RWPE1 (cell line): ENCODE measurements at places on chromosomes 16 and 17.
A peak's percentile ranks its signal among the peaks of the same experiment; 100 is the strongest.

GRCh38 chr16:7440886-7441400 is 108.3 kb downstream of the RBFOX1 start:
- DNase-seq, result no peak

- peak; percentile 81 for DNase-seq
Measured at GRCh38 chr16:49407873-49408550, 34.4 kb downstream of the C16orf78 start.

DNA sequence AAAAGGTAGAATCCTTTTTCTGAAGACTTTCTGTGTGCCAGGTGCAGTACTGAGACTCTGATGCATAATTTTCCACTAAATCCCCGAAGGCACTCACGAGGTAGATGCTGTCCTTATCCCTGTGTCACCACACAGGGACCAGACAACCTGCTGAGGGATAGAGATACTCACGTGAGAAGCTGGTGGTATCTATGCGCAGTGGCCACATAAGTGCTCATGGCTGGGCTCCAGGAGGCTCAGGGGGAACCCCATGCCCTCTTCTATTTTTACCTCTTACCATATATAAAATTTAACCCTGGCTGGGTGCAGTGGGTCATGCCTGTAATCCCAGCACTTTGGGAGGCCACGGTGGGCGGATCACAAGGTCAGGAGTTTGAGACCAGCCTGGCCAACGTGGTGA is 38.3 kb downstream of the NT5M start:
- no peak for DNase-seq

DNA sequence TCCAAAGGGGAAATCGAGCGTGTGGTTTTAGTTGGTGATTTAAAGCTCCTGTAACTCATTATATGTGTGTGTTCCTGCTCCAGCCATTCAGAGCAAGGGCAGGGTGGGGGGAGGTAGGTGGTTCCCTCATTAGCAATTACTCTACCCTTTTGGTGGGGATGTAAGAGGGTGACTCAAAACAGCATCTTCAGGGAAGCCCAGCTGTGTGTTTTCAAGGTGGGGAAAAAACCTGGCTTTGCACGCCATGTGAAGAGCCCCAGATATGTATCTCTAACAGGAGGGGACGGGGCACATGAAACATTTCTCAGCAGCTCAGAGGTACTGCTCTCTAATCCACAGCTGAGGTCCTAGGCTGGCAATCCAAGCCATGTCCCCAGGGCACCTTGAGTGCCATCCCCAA is 241.3 kb upstream of the ZFHX3 start:
- no peak for DNase-seq

DNA sequence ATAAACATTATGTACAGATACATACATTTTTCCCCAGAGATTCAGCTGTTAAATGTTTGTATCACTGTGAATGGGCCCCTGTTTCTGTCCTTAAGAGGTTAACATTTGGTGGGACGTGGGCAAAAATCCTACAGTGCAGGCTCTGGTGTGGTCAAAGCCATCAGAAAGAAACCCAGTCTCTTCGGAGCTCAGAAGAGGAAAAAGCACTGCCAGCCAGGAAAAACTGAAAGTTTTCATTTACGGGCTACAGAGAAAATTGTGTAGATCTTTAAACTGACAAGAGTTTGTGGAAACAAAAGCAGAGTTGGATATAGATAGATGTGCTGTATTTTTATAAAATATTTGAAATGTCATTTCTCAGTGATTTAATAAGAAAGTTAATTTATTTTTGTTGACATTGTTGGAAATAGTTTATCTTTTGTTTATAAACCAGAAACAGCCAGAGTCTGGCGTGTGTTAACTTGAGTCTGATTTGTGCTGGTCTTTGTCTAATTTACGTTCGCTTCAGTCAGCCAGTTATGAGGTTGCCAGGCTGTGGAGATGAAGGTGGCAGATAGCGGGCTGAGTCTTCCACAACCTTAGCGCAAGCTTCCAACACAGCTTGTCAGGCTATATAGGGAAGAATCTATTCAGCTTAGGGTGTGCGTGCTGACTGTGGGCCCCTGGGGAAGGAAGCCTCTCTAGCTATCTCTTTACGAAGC is 9.5 kb upstream of the TEKT3 start:
- DNase-seq, result no peak

GRCh38 chr16:68229431-68230175 is 6.3 kb downstream of the ESRP2 start:
- DNase-seq, result peak; percentile 42

DNA sequence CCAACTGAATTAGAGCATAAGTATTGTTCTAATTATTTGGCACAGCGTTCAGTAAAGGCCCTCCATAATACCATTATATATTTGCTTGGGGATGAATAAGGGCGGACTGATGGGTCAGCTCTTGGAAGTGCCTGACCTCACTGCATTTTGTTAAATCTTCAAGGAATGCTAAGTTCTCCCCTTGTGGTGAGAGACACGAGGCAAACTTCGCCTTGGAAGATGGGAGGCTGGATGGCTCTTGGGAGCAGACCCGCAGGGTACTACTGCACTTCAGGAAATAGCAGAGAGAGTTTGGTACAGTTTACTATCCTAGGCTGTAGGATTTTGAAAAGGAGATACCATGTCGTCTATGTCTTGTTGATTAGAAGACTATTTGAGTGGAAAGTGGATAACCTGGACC is 87.0 kb upstream of the RPRML start:
- DNase-seq, result no peak

DNA sequence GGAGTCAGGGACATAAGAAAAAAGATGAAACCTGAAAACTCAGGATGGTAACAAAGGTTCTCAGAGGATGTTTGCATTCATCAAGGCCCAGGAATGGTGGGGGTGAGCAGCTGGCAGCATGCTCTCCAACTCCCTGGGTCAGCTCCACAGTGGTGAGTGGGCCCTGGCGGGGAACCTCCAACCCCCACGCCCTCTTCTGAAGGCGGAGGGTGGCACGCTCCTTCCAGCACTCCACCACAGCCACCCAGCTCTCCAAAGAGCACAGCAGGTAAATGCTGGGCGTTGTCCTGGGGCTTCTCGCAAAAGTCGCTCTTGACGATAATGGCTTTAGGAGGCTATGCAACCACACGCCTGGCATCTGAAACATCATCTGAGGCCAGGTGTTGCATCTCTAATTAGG is 173.8 kb downstream of the C16orf78 start:
- no peak for DNase-seq

GRCh38 chr16:72021043-72021442 is 12.5 kb downstream of the DHODH start:
- DNase-seq, result no peak

DNA sequence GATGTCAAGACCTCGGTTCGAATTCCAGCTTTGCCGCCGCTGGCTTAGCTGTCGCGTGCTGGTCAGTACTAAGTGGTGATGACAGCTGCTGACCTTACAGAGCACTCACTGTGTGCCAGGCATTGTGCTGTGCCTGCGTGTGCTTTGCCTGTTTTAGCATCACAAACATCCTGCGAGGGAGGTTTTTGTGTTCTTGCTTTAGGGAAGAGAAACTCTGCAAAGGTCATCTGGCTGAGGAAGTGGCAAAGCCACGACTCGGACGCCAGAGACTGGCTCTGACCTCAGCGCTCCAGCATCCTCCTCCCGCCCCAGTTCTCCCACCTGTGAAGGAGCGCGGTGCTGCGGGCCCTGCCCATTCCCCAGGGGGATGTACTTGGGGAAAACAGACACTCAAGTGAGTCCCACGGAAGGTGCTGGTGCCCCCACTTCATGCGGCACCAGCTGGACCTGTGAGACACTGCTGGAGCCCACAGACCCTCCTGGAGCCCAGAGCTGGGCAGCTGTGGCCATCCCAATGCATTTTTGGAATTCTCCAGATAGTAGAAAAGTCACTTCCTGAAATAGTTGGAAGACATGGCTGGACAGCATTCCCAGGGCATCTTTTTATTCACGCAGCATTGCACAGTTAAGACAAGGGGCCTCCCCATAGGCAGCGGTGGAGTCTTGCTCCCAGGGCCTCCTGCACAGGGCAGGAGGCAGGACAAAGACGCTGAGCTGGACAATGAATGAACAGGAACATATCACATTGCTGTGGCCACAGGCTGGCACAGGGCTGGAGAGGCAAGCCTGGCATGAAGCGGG is 20.0 kb upstream of the HERPUD1 start:
- no peak for DNase-seq

- peak; percentile 23 for DNase-seq
Measured at GRCh38 chr17:30921544-30922196, at the start of gene ADAP2. Gene ADAP2, plus strand, starts transcription at chr17:30921945. Its CDS starts 70 bp downstream, at chr17:30922015.

GRCh38 chr17:9195411-9195810 is 174.1 kb downstream of the NTN1 start:
- no peak for DNase-seq

GRCh38 chr16:26649381-26650045 is 417.2 kb upstream of the C16orf82 start:
- DNase-seq, result no peak
